Ascending aorta (tissue), 2 donors: ENCODE measurements at places on chromosomes 16 and 17.

DNA sequence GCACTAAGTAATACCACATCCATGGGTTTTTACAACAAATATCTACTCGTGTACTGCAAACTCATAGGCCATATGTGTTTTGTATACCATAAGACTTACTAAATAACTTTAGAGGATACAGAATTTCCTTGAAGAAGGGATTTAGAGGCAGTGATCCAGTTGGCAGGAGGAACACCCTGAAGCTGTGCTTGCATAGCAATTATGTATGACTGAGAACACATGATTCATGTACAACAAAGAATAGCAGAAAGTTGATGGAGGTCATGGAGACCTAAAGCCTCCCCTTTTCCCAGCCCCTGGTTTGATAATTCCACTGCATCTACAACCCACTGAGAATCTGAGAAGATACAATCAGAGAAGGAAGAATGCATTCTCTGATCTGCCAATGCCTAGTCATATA, 83.8 kb upstream of the PMFBP1 start:
- no peak for DNase-seq
- H3K27ac ChIP-seq: no peak overlapping the region
- no peak overlapping the region for H3K4me3 ChIP-seq
- no peaks in the 10 kb centered on the region for H3K4me1 ChIP-seq
- H3K36me3 ChIP-seq: no peaks in the 10 kb centered on the region

DNA sequence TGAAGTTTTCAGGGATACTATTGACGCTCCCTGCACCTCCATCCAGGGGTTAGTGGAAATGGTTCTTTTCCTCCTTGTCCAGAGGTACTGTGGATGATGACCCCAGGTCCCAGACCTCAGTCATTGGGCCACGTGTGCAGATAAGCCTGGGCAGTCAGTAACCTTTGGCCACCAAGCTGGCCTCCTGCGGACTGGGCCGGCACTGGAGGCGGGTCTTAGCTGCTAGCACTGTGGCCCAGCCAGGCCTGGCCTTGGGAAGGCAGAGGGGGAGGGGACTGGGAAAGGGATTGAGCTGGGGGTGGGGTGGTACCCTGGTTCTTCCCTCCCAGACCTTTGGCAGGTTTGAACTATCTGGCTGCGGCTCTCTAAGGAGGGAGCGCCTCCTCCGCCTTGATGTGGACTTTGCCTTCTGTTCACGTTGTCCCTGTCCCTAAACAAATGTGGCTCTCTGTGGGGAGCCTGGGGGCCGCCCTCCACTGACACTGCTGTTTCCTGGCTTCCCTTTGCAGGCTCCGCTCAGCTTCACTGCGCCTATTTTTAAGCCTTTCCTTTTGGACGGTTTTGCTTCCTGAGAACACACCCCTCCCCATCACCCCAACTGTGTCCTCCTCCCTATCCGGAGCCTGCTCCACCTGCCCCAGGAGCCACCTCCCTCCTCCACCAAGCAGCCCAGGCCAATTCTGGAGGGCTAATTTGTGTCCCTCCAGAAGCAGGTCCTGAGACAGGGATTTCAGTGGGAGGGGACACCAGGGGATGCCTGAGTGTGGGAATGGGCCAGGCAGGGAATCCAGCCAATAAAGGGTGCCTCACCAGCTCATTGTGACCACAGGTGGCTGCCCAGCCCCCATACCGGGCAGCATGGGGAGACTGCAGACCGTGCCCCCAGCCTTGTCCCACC, 251.9 kb downstream of the SEC14L1 start:
- H3K27ac ChIP-seq: peak overlapping the region; percentile 70
- H3K4me3 ChIP-seq: no peak overlapping the region
- H3K36me3 ChIP-seq: no peaks in the 10 kb centered on the region
- no peaks in the 10 kb centered on the region for H3K27me3 ChIP-seq
- no peak for DNase-seq

DNA sequence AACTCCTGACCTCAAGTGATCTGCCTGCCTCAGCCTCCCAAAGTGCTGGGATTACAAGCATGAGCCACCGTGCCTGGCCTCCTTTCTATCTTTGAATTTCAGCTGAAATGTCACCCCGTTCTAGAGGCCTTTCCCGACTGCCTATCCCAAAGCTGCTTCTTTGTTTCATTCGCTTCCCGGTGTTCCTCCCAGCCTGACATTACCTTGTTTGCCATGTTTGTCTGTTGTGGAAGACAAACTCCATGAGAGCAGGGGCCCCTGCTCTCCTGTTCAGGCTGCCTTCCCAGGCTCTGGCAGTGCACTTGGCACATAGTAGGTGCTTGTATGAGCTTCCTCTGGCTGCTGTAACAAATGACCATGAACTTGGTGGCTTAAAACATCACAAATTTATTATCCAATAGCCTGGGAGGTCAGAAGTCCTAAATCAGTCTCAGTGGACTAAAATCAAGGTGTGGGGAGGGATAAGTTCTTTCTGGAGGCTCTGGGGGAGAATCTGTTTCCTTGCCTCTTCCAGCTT, 2.6 kb upstream of the CCL22 start:
- no peak overlapping the region for H3K27ac ChIP-seq
- no peak for DNase-seq
- no peak overlapping the region for H3K4me3 ChIP-seq
- no peaks in the 10 kb centered on the region for H3K27me3 ChIP-seq
- H3K36me3 ChIP-seq: no peaks in the 10 kb centered on the region
- no peaks in the 10 kb centered on the region for H3K4me1 ChIP-seq

GRCh38 chr17:50182783-50183420, 17.1 kb downstream of the SGCA start:
- DNase-seq: no peak
- peaks cover 21% of the 10 kb centered on the region for H3K36me3 ChIP-seq
- H3K27me3 ChIP-seq: no peaks in the 10 kb centered on the region
- peak overlapping the region; percentile 97 for H3K27ac ChIP-seq

- no peak overlapping the region for H3K4me3 ChIP-seq
- no peak for DNase-seq
- H3K27me3 ChIP-seq: no peaks in the 10 kb centered on the region
- H3K36me3 ChIP-seq: no peaks in the 10 kb centered on the region
- no peak overlapping the region for H3K27ac ChIP-seq
Observed at GRCh38 chr17:72970797-72971196, 121.7 kb downstream of the SLC39A11 start.

DNA sequence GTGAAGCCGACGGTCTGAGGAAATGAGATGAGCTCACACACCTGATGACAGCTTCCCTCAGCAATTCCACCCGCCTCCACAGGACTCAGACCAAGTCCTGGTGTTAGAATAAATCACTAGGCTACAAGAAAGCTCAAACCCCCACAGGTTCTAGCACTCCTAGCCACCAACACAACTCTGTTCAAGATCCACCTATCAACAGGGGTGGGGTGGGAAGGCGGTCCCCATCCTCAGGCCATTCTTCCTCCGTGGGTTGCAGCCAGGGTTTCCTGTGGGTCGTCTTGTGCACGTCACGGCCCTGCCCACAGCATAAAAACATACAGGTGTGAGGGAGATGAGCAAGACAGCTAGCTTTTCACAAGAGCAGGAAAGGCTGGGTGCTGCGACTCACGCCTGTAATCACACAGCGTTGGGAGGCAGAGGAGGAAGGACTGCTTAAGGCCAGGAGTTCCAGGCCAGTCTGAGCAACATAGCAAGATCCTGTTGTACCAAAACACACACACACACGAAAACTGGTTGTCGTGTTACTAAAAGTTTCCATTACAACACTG, 81.1 kb downstream of the ANKRD11 start:
- no peaks in the 10 kb centered on the region for H3K36me3 ChIP-seq
- no peaks in the 10 kb centered on the region for H3K27me3 ChIP-seq
- DNase-seq: no peak
- H3K4me1 ChIP-seq: peaks cover 60% of the 10 kb centered on the region
- H3K4me3 ChIP-seq: no peak overlapping the region

- no peaks in the 10 kb centered on the region for H3K27me3 ChIP-seq
- peaks cover 21% of the 10 kb centered on the region for H3K36me3 ChIP-seq
- peak; percentile 90 for DNase-seq
- peaks cover 21% of the 10 kb centered on the region for H3K4me1 ChIP-seq
- peak within 1 kb of the TSS; percentile 96 for H3K27ac ChIP-seq
Observed at GRCh38 chr16:89217388-89218191, at the start of gene ZNF778. TSS of gene ZNF778 (plus strand) at chr16:89217703. CDS start at chr16:89221128, 3,425 bp downstream.

- peaks cover 1% of the 10 kb centered on the region for H3K4me1 ChIP-seq
- H3K36me3 ChIP-seq: peaks cover 65% of the 10 kb centered on the region
Observed at GRCh38 chr17:1730326-1731193, 6.1 kb downstream of the WDR81 start.

DNA sequence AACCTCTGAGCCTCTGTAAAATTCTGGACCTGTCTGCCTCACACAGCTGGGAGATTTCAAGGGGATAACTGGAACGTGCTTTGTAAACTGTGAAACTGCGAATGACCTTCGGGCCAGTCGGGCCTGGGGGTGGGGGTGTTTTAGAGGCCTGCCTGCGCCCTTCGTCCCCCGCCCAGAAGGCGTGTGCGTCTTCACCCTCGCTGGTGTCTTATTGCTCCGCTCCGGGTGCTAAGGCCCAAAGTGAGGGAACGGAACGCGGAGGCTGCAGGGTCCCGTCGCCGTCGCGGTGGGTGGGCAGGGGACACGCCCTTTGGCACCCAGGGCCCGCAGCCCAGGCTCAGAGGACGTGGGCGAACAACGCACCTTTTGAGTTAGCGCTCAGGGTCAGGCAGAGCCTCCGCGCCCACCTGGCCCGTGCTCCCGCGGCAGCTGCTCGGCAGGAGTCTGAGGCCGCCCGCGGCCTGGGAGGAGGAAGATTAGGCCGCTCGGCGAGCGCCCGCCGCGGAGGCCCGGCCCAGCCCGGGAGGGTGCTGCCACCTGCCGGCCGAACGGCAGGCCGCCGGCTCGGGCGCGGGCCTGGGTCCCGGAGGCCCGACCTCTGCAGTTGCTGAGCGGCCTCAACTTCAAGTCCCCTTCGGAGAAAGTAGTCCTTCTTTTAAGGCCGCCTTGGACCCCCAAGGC, 29.7 kb downstream of the DCAKD start:
- H3K27me3 ChIP-seq: no peaks in the 10 kb centered on the region
- DNase-seq: no peak
- H3K27ac ChIP-seq: peak overlapping the region; percentile 83
- H3K4me3 ChIP-seq: peak overlapping the region; percentile 68

DNA sequence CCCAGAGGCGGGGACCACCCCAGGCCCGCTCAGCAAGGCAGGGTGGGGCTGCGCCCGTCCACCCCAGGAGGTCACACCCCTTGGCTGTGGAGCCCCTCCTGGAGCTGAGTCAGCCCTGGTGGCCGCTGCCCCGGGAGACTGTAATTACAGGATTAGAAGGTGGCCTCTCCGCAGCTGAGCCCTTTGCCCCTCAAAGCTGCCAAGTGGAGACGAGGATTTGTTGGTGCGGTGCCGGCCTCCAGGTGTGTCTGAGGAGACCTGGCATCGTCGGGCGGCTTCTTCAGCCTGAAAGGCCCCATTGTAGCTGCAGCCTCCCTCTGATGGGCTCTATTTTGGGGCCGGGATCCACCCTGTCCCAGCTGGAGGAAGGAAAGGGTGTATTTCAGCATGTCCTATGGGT, 22.7 kb upstream of the SPNS2 start:
- no peaks in the 10 kb centered on the region for H3K27me3 ChIP-seq
- H3K4me3 ChIP-seq: no peak overlapping the region
- H3K4me1 ChIP-seq: no peaks in the 10 kb centered on the region
- no peak for DNase-seq

DNA sequence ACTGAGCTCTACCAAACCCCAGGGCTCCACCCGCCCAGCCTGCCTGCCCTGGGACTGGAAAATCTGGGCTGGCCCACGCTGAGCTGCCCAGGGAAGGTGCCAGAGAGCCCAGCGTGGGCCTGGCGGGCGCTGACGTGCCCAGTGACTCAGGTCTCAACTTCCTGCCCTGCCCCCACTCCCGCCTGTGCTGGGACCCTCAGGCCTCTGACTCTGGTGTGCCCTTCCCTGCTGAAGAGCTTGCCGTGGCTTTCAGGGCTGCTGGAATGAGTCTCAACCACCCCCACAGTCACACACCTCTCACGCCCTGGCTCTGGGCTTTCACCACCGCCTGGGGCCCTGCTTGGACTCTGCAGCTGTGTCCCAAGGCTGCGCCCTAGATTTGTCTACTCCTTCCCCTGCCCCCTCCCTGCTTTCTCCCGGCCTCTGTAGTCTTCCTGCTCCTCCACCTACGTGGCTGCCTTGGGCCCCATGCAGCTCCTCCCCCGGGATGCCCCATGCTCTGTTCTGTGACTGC, 10.4 kb downstream of the LLGL1 start:
- H3K4me3 ChIP-seq: no peak overlapping the region
- peaks cover 13% of the 10 kb centered on the region for H3K36me3 ChIP-seq
- peak overlapping the region; percentile 85 for H3K27ac ChIP-seq
- no peaks in the 10 kb centered on the region for H3K27me3 ChIP-seq
- H3K4me1 ChIP-seq: no peaks in the 10 kb centered on the region

DNA sequence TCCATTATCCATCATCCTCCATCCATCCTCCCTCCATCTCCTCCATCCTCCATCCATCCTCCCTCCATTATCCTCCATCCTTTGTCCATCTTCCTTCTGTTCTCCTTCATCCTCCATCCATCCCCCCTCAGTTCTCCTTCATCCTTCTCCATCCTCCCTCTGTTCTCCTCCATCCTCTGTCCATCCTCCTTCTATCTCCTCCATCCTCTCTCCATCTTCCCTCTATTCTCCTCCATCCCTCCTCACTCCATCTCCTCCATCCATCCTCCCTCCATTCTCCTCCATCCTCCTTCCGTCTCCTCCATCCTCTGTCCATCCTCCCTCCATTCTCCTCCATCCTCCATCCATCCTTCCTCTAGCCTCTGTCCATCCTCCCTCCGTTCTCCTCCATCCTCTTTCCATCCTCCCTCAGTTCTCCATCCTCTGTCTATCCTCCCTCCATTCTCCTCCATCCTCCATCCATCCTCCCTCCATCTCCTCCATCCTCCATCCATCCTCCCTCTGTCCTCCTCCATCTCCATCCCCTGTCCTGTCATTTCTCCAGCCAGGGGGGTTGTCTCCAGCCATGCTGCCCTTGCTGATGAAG, 143.7 kb downstream of the SDK2 start:
- H3K36me3 ChIP-seq: no peaks in the 10 kb centered on the region
- H3K27ac ChIP-seq: no peak overlapping the region
- no peak overlapping the region for H3K4me3 ChIP-seq
- H3K4me1 ChIP-seq: no peaks in the 10 kb centered on the region

DNA sequence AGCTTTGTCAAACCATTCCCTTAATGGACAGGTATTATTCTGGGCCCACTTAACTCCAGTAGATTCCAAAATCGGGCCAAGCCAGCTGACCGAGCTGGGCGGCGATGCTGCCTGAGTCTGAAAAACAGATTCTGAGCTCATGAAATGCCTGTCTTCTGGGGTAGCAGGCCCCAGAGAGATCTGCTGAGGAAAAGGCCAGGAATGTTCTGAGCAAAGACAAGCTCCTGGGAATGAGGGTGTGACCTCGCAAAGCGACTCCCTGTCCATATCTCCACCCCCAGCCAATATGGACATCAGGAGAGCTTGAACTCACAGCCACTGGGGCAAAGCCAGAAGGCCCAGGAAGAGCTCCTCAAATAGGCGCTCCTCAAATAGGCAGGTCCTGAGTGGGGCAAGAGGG, 23.7 kb downstream of the ZNF423 start:
- no peak for DNase-seq
- H3K36me3 ChIP-seq: no peaks in the 10 kb centered on the region
- no peak overlapping the region for H3K4me3 ChIP-seq
- peak overlapping the region; percentile 86 for H3K27ac ChIP-seq
- H3K4me1 ChIP-seq: peaks cover 74% of the 10 kb centered on the region
